Activated CD4-positive, alpha-beta T cell treated with anti-CD3 and anti-CD28 coated beads, Interleukin-2, amount 50 U/mL, for 24 hours (primary cell): ENCODE measurements at places on chromosomes 5 and 9.

- no peak for DNase-seq
Measured at GRCh38 chr5:66551945-66552344, 44.2 kb upstream of the MAST4 start.

GRCh38 chr9:3856592-3856991 is 330.8 kb upstream of the RFX3 start:
- no peak for DNase-seq

GRCh38 chr5:34047143-34047542 is 4.1 kb upstream of the C1QTNF3 start:
- DNase-seq = no peak

DNA sequence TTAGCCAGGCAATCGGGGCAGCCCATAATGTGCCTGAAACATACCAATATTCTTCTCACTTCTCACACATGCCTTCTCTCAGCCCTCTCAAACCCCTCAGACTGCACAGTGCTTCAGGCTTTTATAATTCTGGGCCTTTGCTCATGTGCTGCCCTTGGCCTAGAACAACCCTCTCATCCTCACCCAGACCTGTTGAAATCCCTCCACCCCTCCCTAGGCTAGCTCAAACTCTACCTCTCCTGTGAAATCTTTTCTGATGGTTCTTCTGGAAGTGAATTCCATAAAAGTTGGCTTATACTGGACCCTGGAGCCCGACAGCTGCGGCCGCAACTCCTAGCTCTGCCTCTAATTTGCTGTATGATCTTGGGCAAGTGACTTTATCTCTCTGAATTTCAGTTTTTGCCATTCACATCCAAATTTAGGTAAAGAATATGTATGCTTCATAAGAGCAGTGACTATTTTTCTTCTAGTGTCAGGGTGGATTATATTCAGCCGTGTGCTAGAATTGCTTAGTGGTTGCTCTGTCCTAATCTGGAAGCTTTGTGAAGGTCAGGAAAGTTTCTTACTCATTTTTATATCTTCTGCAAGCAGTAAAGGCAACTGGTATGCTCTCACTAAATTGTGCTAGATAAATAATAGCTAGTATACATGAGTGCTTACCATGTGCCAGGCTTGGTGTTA is 221.4 kb downstream of the MAPKAP1 start:
- DNase-seq = no peak

DNA sequence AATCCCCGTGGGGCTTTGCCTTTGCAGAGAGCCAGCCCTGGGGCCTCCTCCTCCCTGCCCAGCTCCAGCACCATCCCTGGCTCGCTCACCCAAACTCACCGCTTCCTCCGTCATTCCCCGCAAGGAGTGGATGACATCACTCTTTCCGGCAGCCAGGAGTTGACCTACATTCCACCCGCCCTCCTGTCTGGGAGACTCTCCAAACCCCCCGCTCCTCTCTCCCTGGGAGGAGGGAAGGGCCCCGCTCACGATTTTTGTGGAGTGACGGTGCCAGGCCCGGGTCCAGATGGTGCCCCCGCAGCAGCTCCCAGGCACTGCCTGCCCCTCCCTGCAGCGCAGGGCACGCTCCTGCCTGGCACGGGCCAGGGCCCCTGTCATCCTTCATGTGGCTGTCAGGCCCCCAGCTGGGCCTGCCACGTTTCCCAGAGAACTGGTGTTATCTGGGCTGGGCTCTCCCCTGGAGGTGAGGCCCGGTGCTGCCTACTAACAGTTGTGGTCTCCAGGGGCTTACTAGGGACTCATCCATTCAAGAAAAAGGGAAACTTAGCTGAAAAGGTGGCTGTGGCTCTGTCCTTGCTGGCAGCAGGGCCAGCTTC is 52.3 kb downstream of the NTNG2 start:
- no peak for DNase-seq

- DNase-seq = no peak
Measured at GRCh38 chr5:119275601-119276173, 80.1 kb upstream of the TNFAIP8 start.

DNA sequence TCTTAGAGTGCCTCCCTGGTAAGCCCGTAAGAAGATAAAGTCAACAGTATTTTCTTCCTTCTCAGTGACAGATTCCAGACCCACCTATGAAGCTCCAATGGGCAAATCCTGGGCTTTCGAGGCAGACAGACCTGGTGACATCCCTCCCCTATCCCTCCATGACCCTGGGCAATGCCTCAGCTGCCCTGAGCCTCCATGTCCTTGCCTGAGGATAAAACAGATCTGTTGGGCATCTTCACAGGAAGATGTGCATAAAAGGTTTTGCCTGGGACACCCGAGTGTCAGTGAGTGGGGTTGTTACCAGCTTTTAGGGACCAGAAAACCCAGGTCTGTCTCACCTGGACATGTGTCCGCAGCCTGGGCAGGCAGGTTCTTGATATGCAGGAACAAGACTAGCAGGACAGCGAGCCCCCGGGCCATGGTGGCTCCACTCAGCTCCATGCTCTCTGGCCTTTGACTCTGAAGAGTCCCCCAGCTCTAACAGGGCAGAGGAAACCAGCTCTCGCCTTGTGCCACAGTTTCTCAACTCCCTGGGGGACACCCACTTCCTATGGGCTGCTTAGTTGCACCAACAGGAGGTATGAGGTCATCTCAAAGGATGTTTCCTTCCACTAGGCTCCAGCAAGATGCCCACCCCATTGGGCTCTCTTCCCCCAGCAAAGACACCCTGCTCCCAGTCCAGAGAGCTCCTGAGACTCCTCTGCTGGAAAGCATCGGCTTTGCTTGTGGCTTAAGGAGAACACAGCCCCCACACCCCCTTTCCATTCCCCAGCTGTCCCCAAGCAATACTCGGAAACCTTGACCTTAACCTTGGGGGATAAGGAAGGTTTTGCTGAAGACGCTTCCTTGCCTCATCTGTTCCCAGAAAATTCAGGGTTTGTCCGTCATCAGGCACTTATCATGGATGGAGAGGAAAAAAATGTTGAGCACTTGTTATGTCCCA is at the start of gene FCN1:
Gene FCN1 (minus strand): TSS at position 482 of the 943 bp plus-strand sequence. CDS start 41 bp downstream, at position 441.
- no peak for DNase-seq

- DNase-seq = no peak
Measured at GRCh38 chr5:125011947-125012346, 265.5 kb upstream of the ZNF608 start.
